ENCODE measurements at places on chromosomes 7 and 10.

GRCh38 chr10:37965006-37965405 is 11.4 kb downstream of the ZNF25 start:
- DNase-seq: no peak

- DNase-seq: no peak
These were observed 208.6 kb upstream of the CCDC6 start for GRCh38 chr10:60114765-60115586.

GRCh38 chr10:62640411-62640810 is 164.1 kb upstream of the ADO start:
- DNase-seq: no peak

- DNase-seq: no peak
These were observed 131.1 kb downstream of the KCND2 start for GRCh38 chr7:120404042-120404441.

DNA sequence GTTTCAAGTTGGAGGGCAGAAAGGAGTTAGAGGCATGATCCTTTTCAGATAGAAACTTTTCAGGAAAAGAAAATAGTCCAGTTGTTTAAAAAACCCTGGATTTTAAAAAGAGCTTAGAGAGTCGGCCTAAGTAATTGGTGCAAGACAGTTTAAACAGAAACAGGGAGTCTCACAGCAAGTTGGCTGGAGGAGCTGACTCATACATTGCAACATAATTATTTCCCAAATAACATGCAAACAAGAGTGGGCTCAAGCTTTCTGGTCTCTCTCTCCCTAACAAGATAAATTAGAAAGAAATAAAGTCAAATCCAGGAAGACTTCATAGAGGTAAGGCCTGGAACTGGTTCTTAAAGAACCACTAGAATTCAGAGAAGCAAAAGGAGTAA is 100.3 kb upstream of the AGBL3 start:
- no peak for DNase-seq
